K562 (cell line): ENCODE measurements at places on chromosomes 12 and 14.

DNA sequence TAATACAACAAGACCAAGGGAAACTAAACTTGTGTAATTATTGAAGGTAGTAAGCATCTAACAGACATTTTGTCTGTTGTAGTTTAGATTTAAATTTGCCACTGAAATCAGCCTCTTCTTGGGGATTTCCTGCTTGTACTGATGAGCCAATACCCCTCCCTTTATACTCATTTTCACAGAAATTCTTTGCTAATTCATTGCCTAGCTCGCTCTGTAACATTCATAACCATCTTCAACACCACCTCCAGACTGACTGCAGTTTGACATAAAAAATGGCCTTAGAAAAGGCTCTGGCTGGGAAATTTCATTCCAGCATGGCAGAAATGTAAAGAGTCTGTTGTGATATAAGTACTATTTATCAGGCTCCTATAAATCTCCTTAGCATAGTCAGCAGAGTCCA lies 109.7 kb upstream of the FLRT2 start:
- no peak for DNase-seq

DNA sequence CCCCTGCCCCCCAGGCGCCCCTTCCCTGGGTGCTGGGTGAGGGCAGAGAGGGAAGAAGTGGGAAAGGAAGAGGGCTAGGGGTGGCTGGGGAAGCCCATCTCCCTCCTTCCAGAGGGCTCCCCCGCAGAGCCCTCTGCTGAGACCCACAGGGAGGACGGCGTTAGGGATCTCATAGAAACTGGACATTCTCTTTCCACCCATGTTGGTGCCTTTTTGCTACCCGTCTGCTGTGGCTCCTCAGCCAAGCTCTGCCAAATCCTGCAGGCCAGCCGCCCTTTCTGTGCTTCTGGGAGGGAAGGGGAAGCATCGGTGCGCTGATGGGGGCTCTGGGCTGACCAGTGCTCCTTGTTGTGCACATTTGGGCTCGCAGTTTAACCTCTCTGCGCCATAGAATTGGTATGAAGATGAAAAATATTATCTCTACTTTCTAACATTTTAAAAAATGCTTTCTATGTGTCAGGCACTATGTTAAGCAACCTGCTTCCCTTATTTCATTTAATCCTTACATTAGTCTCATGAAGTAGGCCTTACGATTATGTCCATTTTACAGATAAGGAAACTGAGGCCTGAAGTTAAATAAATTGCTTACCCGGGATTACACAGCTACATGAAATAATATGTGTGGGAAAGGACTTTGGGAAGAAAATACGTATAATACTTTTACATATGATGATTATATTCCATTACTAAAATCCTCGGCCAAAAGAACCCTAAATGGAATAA lies 981 bp downstream of the SLC48A1 start:
- peak; percentile 37 for DNase-seq

DNA sequence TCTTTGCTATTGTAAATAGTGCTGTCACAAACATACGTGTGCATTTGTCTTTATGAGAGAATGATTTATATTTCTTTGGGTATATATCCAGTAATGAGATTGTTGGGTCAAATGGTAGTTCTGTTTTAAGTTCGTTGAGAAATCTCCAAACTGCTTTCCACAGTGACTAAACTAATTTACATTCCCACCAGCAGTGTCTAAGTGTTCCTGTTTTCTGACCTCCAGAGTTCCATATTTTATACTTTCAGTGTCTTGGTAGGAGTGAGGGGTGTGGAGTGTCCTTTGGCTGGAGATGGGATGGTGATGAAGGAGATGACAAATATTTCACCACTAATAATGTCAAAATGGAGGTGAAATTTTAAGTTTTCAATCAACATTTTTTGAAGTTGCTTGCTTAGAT lies 86.4 kb downstream of the DACT1 start:
- DNase-seq, result no peak

DNA sequence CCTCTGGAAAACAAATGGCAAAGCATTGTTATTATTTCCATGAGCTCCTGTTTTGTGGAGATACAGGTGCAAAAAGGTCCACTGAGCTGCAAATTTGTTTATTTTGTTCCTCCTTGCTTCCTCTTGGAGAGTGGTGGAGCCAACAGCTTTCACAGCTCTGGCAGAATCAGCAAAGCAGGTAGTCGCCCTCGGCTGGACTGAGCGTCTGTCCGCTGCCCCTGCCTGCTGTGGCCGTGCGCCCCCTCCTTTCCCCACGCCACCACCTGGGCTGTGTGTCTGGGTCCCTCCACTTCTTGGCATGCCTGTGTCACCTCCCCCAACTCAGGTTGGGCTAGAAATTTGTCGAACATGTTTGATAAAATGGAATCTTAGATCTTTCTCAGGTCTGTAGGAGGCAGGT lies 188.2 kb downstream of the TSPAN9 start:
- DNase-seq, result no peak

- DNase-seq, result peak; percentile 81
These were observed 43.7 kb downstream of the KDM2B start for GRCh38 chr12:121536899-121537813.
